ENCODE measurements at places on chromosomes 16 and 17.

GRCh38 chr17:44005527-44006271 is 1.3 kb downstream of the NAGS start:
- DNase-seq: no peak

GRCh38 chr17:44176671-44177501 is 6.4 kb downstream of the ASB16 start:
- DNase-seq: no peak

DNA sequence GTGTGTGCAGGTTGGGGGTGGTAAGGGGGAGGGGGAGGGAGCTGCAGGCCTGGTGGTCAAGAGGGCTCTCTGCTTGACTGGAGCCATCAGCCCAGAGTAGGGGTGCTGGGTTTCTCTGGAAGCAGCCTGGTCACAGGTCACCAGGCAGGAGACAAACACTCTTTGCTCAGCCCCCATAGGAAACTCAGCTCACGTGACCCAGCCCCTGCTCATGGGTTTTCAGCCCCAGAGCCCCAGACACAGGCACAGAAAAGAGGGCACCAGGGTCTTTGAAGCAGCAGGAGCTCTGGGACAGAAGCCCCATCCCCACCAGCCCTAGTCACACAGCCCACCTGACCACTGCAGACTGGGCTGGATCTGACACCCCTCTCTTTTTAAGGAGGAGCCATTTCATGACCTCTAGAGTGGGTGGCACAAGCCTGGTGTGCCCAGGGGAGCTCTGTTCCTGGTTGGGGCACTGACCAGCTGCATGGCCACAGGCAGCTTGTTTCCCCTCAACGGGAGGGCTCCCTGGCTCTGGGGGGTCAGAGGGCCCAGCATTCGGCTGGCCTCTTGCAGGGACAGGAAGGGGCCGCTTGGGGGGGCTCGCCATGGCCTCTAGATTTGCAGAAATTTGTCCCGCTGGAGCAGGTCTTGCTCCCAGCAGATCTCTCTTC is 13.8 kb upstream of the CD79B start:
- no peak for DNase-seq

GRCh38 chr17:58083491-58084316 is 485 bp downstream of the DYNLL2 start:
- DNase-seq: peak; percentile 24

- no peak for DNase-seq
These were observed 1.0 kb upstream of the SALL1 start for GRCh38 chr16:51151961-51152663.

DNA sequence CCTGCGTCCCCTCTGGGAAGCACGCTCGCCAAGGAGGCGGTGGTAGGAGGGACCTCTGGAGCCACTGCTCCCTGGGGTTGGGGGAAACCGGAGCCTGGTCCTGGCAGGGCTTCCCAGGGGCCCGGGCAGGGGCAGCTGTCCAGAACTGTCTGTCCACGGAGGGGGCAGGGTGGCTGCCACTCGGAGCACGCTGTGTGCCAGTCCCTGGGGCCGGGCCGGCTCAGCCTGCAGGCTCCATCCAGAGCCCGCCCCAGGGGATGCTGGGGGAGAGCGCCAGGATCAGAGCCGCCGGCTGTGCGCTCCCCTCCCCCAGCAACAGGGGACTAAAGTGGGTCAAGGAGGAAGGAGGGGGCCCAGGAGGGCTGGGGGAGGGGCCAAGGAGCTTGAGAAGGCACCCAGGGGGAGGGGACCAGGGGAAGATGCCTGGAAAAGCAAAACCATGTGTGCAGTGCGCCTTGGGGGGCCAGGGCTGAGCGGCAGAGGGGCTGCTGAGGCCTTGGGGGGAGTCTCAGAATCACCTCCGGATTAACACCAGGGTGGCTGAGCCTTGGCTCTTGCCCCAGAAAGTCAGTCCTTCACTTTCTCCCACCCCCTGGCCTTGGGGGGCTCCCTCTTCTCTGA is 21.3 kb downstream of the ZNF423 start:
- DNase-seq: no peak

GRCh38 chr17:64051153-64051552 is 30.7 kb upstream of the ICAM2 start:
- DNase-seq: no peak

GRCh38 chr16:1026057-1026783 is 44.6 kb downstream of the SOX8 start:
- no peak for DNase-seq

GRCh38 chr16:30839523-30840227 is 52.7 kb upstream of the ZNF629 start:
- no peak for DNase-seq

- no peak for DNase-seq
These were observed 390.7 kb downstream of the GRIN2A start for GRCh38 chr16:9791556-9791955.

DNA sequence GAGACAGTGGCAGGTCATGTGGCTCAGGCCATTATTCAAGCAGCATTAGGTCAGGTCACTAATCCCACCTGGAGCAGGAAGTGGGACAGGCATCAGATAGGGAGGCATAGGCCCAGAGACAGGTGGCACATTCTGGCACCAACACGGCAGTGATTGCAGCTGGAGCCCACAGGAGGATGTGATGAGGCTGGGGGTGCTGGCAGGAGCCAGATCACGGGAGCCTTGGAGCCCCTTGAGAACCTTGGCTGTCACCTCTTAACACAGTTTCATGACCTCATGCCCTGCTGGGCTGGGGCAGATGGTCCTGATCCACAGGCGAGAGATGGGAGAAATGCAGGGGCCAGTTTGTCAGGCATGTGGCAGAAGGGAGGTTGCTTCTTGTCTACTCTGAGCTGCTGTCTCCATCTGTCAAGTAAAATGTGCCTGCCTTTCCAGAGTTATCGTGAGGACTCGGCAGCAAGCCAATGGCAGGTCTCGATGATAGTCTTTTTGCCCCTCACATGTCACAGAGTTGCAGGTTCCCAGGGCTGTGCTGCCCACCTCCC is 109.6 kb downstream of the CLEC16A start:
- no peak for DNase-seq

- DNase-seq: peak; percentile 54
These were observed 2.3 kb downstream of the ALDH3A2 start for GRCh38 chr17:19650826-19651225.

- peak; percentile 93 for DNase-seq
These were observed 371.9 kb downstream of the HS3ST3B1 start for GRCh38 chr17:14672830-14673229.

DNA sequence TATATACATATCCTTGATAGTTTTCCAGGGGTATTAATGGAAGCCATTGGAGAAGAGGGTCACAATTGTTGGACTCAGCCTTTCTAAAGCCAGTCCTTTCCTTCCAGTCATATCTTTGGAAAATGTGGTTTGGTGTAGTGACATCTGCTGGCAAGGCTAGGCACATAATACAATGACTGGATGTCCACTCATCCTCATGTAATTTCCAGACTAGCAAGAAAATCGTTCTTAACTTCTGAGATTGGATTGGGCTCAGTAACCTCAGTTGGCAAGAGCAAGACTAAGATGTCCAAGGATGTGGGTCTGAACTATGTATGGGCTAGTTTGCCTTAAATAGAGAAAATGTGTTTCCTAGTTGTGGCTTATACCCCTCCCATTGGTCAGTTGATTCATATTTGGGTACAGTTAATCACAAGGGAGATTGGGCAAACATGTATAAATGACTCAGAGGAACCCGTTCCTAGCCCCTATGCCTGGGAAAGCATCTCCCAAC is 8.7 kb upstream of the KAT7 start:
- peak; percentile 98 for DNase-seq

DNA sequence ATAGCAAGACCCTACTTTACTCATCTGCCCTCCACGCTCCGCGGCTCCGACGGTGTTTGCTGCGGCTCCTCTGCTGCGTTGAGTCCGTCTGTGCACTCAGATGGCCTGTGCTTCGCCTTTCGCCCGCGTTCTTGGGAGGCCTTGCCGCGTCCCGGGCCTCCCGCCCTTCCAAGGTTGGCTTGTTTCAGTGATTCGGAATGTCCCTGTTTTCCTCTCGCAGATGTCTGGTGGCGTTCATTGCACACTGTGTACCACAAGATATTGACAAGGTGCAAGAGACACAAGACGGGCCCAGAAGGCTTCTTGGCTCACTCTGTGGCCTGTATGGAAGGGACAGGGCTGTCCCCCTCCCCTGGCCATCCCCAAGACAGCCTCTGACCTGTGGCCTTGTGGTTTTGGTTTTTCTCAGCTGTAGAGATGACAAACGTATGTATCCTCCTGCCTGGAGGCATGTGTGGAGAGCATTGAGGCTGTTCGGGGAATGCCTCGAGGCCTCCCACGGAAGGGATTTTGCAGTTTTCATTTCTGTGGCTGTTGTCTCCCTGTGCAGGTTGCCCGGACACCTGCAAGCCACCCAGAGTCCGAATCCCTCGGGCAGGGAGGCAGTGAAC is 15.4 kb downstream of the MGRN1 start:
- DNase-seq: no peak

GRCh38 chr17:44159519-44160210 is 10.8 kb upstream of the ASB16 start:
- peak; percentile 97 for DNase-seq

DNA sequence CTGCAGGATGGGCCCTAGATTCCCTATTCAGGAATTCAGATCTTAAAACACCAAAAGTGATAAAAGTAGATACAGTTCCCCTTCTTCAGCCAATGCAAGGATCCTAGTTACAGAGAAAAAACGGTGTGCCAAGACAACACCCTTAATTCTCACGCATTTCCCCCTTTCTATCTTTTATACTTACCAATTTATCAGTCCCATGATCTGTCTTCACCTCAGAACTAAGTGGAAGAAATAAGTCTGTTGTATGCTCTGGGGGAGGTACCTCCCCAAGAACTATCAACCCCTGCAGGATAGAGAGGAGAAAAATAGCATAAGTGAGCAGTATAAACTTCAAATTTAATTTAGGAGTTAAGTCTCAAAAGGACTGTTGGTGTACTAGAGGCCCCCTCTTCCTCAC is 83.2 kb downstream of the STH start:
- no peak for DNase-seq

DNA sequence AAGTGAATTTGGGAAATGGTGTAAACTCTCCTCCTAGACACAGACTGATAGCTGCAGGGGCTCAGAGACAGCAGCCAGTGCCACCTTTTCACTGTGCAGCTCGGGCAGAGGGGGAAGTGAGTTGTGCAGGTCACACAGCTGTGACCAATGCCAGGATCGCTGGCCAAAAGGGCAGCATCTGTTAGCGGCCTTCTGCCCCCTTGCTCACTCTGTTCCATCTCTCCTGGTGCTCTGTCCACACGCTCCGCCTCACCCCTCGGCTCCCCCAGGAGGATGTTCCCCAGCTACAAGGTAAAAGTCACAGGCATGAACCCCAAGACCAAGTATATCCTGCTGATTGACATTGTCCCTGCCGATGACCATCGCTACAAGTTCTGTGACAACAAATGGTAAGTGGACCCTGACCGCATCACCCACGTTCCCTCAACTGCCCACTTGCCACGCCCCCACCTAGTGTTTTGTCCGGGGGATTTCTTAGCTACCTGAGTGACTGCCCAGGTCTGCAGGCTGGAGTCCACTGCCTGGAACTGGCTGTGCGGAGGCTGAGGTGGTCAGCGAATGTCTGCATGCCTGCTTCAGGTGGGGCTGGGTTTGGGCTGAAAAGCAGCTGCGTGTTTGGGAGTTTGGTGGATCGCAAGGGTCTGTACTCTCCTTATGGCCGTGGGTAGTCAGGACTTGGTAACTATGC is 13.5 kb downstream of the TBX4 start:
- DNase-seq: no peak

- DNase-seq: peak; percentile 76
These were observed 2.7 kb downstream of the FHOD1 start for GRCh38 chr16:67244387-67245185.

DNA sequence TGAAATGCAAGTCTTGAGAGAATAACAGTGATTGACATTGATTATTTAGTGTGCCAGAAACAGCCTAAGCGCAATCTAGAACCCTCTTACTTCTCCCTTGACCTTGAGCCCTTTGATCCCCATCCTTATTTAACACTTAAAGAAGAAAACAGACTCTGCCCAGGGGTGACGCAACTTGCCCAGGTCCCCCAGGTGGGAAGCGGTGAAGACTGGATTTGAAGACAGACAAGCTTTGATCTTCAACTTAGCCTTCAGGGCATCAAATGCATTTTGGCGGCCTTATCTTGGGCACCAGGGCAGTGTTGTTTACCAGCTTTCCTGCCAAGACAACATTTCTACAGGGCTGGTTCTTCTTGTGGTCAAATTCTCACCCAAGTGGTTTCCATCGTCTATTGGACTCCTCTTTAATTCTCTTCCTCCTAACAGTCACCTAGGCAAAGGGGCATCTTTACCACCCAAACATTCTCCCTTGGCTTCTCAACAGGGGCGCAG is 8.9 kb upstream of the CIITA start:
- DNase-seq: no peak

- no peak for DNase-seq
These were observed 439.3 kb upstream of the GOT2 start for GRCh38 chr16:59173408-59173831.

- peak; percentile 75 for DNase-seq
These were observed 1.5 kb downstream of the CD68 start for GRCh38 chr17:7580604-7581575.

- no peak for DNase-seq
These were observed 29.1 kb downstream of the CDH13 start for GRCh38 chr16:82655720-82656490.

DNA sequence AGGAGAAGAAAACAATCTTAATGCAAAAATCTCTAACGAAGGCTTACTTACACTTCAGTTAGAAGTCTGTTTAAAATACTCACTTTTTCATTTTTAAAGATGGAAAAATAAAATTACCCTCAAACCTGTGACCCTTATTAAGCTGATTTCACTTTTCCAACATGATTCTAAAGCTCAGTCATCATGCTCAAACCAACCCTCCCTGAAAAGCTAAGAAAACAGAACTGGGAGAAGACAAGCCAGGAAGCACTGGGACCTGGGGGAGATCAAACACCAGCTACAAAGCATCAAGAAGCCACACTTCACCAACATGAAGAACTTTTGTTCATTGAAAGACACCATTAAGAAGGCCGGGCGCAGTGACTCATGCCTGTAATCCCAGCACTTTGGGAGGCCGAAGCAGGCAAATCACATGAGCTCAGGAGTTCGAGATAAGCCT is 88.8 kb downstream of the LITAF start:
- DNase-seq: peak; percentile 83

GRCh38 chr16:11342021-11342855 is 3.0 kb upstream of the RMI2 start:
- DNase-seq: no peak

DNA sequence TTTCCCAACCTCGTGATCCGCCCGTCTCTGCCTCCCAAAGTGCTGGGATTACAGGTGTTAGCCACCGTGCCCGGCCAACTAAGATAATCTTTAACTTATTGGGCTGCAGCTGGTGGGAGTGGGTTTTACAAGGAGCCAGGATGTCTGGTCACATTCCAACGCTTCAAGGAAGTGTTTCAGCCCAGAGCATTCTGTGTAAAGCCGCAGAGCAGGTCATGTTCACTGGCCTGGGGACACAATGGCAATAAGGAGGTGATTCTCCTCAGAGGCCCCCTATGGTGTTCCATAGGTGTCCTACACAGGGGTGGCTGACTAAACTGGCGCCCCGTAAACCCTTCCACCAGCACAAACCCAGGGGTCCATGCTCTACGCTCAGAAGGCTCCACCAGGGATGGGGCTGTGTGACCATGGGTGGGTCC is 1.2 kb downstream of the QPRT start:
- DNase-seq: peak; percentile 14

DNA sequence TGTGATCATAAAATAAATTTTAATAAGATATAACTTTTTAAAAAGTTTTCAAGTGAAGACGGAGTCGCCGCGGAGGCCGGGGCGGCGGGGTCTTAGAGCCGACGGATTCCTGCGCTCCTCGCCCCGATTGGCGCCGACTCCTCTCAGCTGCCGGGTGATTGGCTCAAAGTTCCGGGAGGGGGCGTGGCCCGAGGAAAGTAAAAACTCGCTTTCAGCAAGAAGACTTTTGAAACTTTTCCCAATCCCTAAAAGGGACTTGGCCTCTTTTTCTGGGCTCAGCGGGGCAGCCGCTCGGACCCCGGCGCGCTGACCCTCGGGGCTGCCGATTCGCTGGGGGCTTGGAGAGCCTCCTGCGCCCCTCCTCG is at the start of gene FOXC2:
Gene FOXC2 (plus strand): TSS at position 229 of the 365 bp plus-strand sequence. CDS start 507 bp downstream, outside the sequence.
- DNase-seq: peak; percentile 94

Data from amniotic epithelial cell (primary cell).